ENCODE measurements at places on chromosomes 5 and 9. TPM values are rescaled to one million over a fixed set of nuclear protein-coding genes. Genes with fewer than 3 reads are reported as not detected.

Gene ZNF354C
- total RNA-seq: 6.3 TPM

Gene SEC24A
- total RNA-seq: 19.2 TPM

DNA sequence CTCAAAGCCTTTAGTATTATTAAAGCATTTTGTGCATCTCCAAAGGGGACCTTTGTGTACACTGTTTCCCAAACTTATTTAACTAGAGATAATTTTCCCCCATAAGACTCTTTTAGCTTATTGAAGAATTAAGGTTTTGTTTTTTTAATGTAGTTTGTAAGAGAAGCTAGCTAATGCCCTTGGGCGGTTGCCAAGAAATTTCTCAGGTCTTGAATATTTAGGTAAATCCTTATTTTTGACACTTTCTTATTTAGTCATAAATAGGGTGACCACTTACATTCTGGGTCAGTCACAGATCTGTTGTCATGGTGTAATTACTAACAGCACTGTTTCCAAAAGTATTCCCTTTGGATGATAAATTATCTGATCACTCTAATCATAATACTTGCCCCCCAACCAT is 27.2 kb downstream of the TNFAIP8 start:
- no peaks in the 10 kb centered on the region for H3K27me3 ChIP-seq
- no peak overlapping the region for H3K4me3 ChIP-seq
- no peaks in the 10 kb centered on the region for H3K36me3 ChIP-seq

GRCh38 chr9:37911271-37911681 is 7.3 kb upstream of the SLC25A51 start:
- no peaks in the 10 kb centered on the region for H3K27me3 ChIP-seq
- no peak overlapping the region for H3K27ac ChIP-seq
- H3K4me3 ChIP-seq: no peak overlapping the region
- no peaks in the 10 kb centered on the region for H3K4me1 ChIP-seq
- DNase-seq: no peak

- H3K36me3 ChIP-seq: no peaks in the 10 kb centered on the region
- no peaks in the 10 kb centered on the region for H3K27me3 ChIP-seq
- H3K4me3 ChIP-seq: no peak overlapping the region
- H3K27ac ChIP-seq: peak overlapping the region; percentile 34
- peaks cover 56% of the 10 kb centered on the region for H3K4me1 ChIP-seq
- peak; percentile 45 for DNase-seq
These were observed 55.9 kb downstream of the TMC1 start for GRCh38 chr9:72577212-72577753.

DNA sequence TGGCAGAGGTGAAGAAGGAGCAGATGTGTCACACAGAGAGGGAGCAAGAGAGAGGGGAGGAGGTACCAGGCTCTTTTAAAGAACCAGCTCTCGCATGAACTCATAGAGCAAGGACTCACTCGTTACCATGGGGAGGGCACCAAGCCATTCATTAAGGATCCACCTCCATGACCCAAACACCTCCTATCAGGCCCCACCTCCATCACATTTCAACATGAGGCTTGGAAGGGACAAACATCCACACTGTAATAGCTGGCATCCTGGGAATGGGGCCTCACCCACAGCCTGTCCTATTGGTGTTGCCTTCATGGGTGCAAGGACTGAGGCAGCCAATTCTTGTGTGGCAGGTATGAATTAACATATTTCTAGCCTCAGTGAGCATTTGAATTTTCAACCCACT is 11.6 kb upstream of the TNFAIP8 start:
- no peak overlapping the region for H3K4me3 ChIP-seq
- DNase-seq: no peak
- H3K27ac ChIP-seq: no peak overlapping the region
- H3K36me3 ChIP-seq: no peaks in the 10 kb centered on the region
- H3K4me1 ChIP-seq: no peaks in the 10 kb centered on the region

Gene ARID3C
- total RNA-seq: not detected

Gene GARIN3
- not detected for total RNA-seq

- H3K36me3 ChIP-seq: no peaks in the 10 kb centered on the region
- no peak overlapping the region for H3K4me3 ChIP-seq
- DNase-seq: no peak
- H3K27ac ChIP-seq: no peak overlapping the region
- no peaks in the 10 kb centered on the region for H3K4me1 ChIP-seq
These were observed 56.5 kb downstream of the EXD3 start for GRCh38 chr9:137366445-137366810.

- peak; percentile 28 for DNase-seq
- no peaks in the 10 kb centered on the region for H3K36me3 ChIP-seq
- H3K4me1 ChIP-seq: no peaks in the 10 kb centered on the region
- no peaks in the 10 kb centered on the region for H3K27me3 ChIP-seq
These were observed 74.6 kb downstream of the MRPL36 start for GRCh38 chr5:1724822-1725602.

DNA sequence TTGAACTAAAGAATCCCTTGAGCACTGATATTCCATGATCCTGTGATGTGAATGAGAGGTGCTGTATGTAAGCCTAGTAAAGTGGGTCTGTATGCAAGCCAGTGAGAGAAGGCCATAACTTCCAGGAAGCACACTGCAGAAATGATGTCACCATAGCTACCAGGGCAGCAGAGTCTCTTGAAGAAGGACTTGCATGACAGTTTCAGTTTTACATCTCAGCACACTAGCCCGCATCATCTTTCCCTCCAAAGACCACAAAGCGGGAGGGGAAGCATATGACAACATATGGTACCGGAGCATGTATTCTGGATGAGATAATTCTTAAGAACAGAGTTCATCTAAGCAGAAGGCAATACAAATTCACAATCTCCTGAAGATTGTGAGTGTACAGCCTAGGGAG is 37.6 kb upstream of the MAST4 start:
- H3K27me3 ChIP-seq: no peaks in the 10 kb centered on the region
- no peak overlapping the region for H3K4me3 ChIP-seq
- no peaks in the 10 kb centered on the region for H3K4me1 ChIP-seq

Gene MCTP1
- 6.9 TPM for total RNA-seq

DNA sequence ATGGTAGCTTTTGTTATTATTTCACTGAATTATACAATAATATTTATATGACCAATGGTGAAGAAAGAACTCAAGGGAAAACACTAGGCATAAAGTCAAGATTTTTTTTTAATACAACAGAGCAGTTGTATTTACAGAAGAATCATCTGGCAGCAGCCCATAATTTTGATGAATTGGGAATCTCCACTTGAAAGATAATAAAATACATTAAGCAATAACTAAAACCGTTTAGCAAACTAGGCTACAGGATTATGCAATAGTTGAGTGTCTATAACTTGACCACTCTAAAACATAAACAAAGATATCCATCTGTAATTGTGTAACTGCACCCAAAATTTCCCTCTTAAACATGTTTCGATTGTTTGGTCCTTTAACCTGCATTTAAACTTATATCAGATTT is 80.8 kb downstream of the SNCAIP start:
- DNase-seq: no peak
- peaks cover 3% of the 10 kb centered on the region for H3K27me3 ChIP-seq
- H3K4me3 ChIP-seq: no peak overlapping the region
- no peaks in the 10 kb centered on the region for H3K4me1 ChIP-seq

Gene SLC22A4
- 1.5 TPM for total RNA-seq

- no peak for DNase-seq
- peaks cover 10% of the 10 kb centered on the region for H3K4me1 ChIP-seq
- H3K36me3 ChIP-seq: no peaks in the 10 kb centered on the region
- H3K4me3 ChIP-seq: no peak overlapping the region
These were observed 179.1 kb upstream of the RASEF start for GRCh38 chr9:83242066-83242465.

DNA sequence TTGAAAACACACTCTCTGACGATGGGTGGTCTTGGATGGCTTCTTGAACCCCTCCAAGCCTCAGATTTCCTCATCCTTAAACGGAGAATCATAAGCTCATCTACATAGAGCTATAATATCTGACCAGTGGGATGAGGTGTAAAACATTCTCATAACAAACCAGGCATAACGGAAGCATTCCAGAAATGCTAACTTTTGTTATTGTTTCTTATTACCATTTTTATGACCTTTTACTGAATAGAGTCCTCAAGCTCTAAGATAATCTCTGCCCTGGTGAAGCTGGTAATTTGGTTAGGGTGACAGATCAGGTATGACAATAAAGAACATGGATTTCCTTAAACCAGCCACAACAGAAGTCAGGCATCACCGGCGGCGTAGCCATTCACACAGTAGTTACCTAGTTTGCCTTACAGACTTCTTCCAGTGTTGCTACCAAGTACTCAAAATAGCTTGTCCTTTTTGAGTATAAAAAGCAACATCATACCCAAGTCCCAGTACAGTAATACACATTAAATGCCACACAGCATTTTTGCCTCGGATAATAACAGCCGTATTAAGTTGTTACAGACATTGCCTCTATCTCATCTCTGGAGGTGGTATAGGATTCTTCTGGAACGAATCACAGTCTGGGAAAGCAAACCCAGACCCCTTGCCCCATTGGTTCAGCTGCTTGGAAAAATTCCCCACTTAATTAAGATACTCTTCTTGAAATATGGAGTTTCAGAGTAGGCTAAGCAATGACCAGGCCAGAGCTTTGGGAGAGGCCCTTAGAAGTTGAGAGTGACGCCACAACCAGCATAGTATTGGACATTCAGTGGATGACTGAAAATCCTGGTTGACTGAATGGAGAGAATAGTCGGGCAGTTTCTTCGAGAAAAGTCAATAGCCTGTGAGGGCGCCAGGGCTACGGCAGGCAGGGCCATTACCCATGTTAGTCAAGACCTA is 252.5 kb downstream of the SLIT3 start:
- H3K27ac ChIP-seq: no peak overlapping the region
- H3K27me3 ChIP-seq: no peaks in the 10 kb centered on the region
- no peak for DNase-seq
- H3K4me1 ChIP-seq: no peaks in the 10 kb centered on the region
- no peak overlapping the region for H3K4me3 ChIP-seq

Gene PHF24
- 0.09 TPM for total RNA-seq

DNA sequence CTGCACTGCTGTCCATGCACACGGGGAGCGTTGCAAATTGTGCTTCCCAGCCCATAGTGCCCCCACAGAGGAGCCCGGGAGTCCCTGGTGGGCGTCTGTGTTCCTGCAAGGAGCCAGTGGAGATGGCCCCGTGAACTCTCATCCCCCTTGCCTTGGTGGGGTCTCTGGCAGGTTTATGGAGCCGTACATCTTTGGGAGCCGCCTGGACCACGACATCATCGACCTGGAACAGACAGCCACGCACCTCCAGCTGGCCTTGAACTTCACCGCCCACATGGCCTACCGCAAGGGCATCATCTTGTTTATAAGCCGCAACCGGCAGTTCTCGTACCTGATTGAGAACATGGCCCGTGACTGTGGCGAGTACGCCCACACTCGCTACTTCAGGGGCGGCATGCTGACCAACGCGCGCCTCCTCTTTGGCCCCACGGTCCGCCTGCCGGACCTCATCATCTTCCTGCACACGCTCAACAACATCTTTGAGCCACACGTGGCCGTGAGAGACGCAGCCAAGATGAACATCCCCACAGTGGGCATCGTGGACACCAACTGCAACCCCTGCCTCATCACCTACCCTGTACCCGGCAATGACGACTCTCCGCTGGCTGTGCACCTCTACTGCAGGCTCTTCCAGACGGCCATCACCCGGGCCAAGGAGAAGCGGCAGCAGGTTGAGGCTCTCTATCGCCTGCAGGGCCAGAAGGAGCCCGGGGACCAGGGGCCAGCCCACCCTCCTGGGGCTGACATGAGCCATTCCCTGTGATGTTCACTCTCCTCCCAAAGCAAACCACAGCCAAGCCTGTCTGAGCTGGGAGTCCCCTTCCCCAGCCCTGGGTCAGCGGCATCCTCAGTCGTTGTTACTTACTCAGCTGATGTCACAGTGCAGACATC is 3.1 kb downstream of the MRPS2 start:
- no peak for DNase-seq
- H3K36me3 ChIP-seq: peaks cover 26% of the 10 kb centered on the region
- H3K4me1 ChIP-seq: peaks cover 18% of the 10 kb centered on the region

- no peaks in the 10 kb centered on the region for H3K4me1 ChIP-seq
- H3K36me3 ChIP-seq: no peaks in the 10 kb centered on the region
- H3K27me3 ChIP-seq: no peaks in the 10 kb centered on the region
- no peak for DNase-seq
These were observed 24.1 kb downstream of the FLT4 start for GRCh38 chr5:180625125-180625790.

DNA sequence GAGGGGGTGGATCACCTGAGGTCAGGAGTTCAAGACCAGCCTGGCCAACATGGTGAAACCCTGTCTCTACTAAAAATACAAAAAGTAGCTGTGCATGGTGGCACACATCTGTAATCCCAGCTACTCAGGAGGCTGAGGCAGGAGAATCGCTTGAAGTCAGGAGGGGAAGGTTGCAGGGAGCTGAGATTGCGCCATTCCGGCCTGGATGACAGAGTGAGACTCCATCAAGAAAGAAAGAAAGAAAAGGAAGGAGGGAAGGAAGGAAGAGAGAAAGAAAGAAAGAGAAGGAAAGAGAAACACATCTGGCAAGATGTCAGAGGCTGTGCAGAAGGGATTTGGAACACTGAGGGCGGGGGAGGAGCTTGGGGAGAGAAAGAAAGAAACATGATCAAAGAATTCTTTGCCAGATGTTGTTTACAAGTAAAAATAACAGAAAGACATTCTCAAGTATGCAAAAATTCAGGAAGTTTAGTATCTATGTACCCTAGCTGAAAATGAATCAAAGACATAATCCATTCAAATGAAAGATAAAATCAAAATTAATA is 93.7 kb downstream of the AK8 start:
- H3K27ac ChIP-seq: no peak overlapping the region
- H3K36me3 ChIP-seq: no peaks in the 10 kb centered on the region
- no peaks in the 10 kb centered on the region for H3K27me3 ChIP-seq
- peaks cover 9% of the 10 kb centered on the region for H3K4me1 ChIP-seq
- DNase-seq: no peak

GRCh38 chr5:32499261-32499660 is 54.7 kb upstream of the ZFR start:
- H3K4me1 ChIP-seq: peaks cover 5% of the 10 kb centered on the region
- H3K36me3 ChIP-seq: no peaks in the 10 kb centered on the region

DNA sequence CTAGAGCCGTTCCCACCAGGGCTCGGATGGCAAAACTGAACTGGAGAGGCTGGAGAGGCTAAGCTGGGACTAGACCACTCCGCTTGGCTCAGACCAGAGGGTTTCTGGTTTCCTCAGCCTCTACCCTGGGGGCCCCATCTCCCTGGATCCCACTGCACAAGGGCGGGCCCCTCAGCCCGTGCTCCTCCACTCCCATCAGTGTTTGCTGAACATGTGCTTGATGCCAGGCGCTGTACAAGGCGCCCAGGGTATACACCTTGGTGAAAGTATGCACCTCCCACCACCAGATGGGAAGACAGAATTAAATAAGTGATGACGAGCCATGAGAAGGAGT is 18.0 kb downstream of the GPX3 start:
- no peaks in the 10 kb centered on the region for H3K36me3 ChIP-seq
- DNase-seq: no peak
- H3K27ac ChIP-seq: peak overlapping the region; percentile 34
- H3K4me1 ChIP-seq: peaks cover 21% of the 10 kb centered on the region
- no peaks in the 10 kb centered on the region for H3K27me3 ChIP-seq

GRCh38 chr9:22214497-22215031 is 205.5 kb upstream of the CDKN2B start:
- H3K27me3 ChIP-seq: no peaks in the 10 kb centered on the region
- peaks cover 3% of the 10 kb centered on the region for H3K4me1 ChIP-seq
- no peaks in the 10 kb centered on the region for H3K36me3 ChIP-seq
- no peak overlapping the region for H3K27ac ChIP-seq
